ENCODE measurements at places on chromosomes 2 and 18.

GRCh38 chr18:47909484-47909883, 21.0 kb downstream of the SMAD2 start:
- no peak for DNase-seq

GRCh38 chr18:48740068-48740440, 201.2 kb downstream of the CTIF start:
- DNase-seq = no peak

GRCh38 chr2:64655018-64655664, 1.4 kb upstream of the SERTAD2 start:
- DNase-seq = no peak

DNA sequence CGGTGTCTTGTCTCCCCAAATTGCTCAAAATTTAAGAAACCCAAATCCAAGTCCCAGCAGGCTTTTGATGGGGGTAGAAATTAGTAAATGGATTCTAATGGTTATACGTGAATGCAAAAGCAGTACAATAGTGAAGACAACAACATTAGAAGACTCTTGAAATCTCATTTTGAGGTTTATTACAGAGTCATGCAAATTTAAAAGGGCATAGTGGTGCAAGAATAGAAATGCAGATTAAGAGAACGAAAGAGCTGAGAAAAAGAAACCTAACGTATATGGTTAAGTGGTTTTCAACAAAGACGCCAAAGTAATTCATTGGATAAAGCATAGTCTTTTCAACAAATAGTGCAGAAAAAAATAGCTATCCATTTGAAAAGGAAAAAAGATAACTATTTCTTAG, 33.2 kb upstream of the CXXC1 start:
- no peak for DNase-seq

GRCh38 chr2:140701726-140702125, 1429.1 kb downstream of the LRP1B start:
- DNase-seq = no peak

GRCh38 chr2:136125236-136125635, 7.3 kb upstream of the CXCR4 start:
- no peak for DNase-seq

DNA sequence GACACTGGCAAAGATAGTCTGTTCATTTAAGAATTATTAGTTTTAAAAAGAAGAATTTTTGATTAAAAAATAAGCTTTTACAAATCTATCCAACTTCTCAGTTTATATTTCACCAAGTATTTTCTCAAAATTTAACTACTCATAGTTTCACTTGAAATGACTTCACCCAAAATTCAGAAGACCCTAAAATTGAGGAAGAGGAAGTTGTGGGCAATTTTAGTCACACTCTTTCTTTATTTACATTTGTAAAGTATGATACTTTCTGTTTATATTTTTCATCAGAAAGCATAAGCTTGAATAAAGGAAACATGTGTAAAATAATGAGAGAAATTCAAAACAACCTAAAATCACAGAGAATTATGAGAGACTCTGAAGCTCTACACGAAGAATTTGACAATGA, 278.8 kb upstream of the MEIS1 start:
- DNase-seq = no peak

DNA sequence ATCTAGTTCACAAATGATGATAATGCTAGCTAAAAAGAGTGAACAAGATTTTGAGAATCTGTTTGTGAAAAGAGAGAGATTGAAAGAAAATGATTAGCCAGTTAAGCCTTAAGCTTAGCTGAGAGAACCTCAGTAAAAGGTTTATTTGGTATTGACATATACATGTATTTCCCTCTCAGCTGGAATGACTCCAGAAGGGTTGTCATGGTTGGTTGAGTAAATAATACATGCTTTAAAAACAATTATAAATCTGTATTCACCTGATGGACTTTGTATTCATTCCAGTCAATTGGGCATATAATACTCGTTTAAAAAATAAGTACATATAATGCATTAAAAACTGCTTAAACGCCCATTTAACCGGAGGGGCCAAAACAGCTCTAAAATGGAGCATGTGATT, 181.4 kb downstream of the GRB14 start:
- no peak for DNase-seq

DNA sequence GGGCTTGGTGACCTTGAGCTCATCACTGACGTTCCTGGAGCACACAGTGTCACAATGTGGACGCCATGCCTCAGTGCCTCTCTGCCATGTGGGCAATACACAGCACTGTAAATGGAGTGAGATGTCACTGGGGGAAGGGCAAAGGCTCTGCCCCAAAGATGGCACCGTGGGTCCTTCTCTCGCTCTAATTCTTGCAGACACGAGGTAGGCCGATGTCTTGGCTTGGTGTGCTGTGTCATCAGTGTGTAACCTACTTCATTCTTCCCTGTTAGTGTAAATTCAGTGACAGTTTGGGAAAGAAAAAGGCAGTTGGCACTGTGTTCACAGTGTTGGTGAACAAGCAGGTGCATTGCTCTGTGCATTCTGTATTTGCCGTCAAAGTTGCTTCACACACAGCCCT, 309.3 kb upstream of the MYT1L start:
- no peak for DNase-seq

DNA sequence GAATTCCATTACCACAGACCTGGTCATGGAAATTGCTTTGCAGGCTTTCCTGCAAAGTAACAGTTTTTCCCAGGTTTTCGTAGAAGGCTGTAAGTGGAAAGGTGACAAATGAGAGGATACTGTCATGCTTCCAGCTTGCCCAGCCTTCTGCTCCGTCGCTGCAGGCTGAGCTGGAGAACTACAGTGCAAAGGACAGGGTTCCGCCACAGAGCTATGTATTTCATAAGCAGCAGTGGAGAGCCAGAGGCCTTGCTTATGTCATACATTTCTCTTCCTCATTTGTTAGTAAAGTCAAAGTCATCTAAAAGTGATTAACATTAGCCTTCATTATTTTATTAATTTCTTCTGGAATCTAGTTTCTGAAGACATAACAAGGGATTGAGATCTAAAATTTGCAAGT, 72.9 kb upstream of the RBM44 start:
- DNase-seq = no peak

GRCh38 chr2:157911750-157912149, 35.6 kb upstream of the ACVR1 start:
- DNase-seq = no peak

DNA sequence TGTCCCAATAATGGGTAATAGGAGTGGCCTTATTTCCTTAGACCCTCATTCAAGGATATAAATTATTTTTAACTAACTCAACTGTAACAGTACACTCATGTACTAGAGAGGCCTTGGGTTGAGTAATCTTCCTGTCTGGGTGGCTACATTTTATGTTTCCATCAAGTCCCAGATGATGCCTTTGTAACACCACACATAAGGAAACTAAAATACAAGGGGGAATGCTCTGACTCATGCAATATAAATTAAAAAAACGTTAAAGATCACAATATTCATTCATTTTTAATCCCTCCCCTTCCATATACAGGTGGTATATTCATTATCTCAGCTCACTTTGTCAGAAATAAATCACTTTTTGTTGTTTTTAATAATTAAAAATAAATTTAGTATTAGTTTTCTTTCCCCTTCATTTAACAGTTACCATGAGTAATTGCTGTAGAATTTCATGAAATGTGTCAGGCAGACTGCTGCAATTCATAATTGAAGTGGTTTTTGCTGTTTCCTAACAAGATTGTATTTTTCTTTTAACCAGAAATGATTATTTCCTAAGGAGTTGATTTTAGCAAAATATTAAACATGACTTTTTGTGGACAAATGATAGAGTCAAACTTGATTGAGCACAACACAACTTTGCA, 1403.6 kb downstream of the SUCLG1 start:
- DNase-seq = no peak

DNA sequence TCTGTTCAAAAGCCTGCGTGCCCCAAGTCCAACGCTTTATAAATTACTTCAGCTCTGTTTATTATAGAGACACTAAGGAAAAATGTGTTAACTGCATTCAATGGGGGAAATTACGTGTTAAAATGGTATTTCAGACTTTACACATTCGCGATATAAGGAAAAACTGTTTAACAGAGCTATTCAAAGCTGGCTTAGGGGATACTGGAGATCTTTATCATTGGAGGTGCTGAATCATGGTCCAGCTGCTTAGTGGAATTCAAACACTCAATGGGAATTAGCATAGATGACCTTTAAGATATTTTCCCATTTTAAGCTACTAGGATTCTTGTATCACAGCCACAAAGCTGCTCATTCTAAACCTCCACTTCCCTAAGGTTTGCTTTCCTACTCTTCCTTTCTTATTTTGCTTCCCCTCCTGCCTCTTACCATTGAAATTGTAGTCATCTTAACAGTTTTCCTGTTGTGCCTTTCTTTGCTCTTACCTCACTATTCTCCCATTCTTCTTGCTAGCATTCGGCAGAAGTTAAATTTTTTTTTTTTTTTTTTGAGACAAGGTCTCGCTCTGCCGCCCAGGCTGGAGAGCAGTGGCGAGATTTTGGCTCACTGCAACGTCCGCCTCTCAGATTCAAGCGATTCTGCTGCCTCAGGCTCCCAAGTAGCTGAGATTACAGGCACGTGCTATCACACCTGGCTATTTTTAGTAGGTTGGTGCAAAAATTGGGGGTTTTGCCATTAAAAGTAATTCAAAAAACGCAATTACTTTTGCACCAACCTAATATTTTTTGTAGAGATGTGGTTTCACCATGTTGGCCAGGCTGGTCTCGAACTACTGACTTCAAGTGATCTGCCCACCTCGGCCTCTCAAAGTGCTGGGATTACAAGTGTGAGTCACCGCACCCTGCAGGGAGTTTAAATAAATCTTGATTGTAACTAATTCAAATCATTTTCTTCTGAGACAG, 6.5 kb downstream of the SULT6B1 start:
- no peak for DNase-seq

DNA sequence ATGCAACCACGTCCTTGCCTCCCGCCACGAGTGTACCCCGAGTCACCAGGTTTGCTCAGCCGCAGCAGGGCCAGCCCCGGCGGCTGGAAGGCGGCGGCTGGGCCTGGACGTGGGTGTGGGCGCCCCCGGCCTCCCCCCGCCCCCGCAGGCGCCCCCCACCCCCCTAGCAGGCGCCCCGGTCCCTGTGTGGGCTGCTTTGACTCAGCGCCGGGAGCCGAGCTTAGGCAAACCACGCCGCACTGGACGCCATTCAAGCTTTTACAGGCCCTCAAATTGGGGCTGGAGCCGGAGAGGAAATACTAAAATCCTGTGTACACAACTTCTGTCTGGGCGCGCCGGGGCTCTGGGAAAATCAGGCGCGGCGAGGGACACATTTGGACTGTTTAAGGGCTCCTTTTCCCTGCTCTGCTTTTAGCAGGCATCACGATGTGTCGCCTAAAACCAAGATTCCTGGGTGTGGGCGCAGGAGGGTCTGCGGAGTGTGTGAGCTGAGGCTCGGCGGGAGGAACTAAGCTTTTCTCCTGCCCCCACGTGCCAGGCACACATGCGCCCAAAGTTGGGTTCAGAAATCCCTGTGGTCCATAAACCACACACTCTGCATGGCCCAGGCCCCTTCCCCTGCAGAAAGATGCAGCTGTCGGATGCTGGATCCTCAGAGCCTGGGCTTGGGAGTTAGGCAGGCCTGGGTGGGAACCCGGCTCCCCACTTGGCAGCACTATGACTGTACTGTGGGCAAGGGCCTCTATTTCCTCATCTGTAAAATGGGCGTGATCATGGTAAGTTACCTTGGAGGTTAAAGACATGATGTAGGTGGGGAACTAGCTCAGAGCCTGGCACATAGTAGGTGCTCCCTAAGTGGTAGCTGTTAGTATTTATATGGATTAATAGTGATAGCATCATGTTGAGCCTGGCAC, 57.6 kb downstream of the ATOH8 start:
- DNase-seq = no peak

DNA sequence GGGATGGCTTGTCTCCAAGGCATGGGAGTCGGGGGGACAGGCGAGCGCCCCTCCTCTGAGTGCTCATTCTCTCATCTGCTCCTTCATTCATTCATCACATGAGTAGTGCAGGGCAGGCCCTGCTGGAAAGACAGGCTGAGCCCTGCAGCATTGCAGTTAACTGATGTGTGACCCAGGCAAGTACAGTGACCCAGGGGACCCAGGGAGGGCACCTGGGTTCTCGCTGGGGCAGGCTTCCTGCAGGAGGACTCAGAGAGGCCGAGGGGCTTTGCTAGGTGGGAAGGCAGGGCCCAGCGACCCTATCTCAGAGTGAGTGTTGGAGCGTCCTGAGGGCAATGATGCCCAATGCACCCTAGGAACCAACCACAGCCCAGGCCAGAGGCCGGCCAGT, 30.6 kb downstream of the HJURP start:
- DNase-seq = no peak

DNA sequence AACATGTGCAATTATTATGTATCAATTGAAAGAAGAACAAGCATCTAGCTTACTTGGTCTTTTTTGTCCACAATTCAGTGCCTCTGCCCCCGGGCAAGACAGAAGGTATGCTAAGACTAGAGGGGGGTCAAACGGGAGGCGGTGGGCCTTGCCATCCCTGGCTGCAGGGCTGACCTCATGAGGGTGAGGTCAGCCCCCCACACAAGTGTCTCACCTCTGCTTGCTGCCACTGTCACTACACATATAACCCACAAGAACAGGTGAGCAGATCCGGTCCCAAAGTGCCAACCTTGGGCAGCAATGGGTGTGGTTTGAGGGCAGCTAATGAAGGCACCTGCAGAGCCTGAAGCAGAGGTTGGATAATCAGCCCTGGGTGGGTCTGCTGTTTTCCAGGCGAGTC, 71.5 kb downstream of the EDAR start:
- no peak for DNase-seq

GRCh38 chr2:26740890-26741302, 23.2 kb upstream of the SLC35F6 start:
- no peak for DNase-seq

All from activated T-cell treated with anti-CD3 and anti-CD28 coated beads for 4 hours (primary cell).